ENCODE measurements at places on chromosomes 16 and 17.
A peak's percentile ranks its signal among the peaks of the same experiment; 100 is the strongest.

GRCh38 chr17:61064087-61064951 lies 335.3 kb upstream of the TBX2 start:
- no peak for DNase-seq

DNA sequence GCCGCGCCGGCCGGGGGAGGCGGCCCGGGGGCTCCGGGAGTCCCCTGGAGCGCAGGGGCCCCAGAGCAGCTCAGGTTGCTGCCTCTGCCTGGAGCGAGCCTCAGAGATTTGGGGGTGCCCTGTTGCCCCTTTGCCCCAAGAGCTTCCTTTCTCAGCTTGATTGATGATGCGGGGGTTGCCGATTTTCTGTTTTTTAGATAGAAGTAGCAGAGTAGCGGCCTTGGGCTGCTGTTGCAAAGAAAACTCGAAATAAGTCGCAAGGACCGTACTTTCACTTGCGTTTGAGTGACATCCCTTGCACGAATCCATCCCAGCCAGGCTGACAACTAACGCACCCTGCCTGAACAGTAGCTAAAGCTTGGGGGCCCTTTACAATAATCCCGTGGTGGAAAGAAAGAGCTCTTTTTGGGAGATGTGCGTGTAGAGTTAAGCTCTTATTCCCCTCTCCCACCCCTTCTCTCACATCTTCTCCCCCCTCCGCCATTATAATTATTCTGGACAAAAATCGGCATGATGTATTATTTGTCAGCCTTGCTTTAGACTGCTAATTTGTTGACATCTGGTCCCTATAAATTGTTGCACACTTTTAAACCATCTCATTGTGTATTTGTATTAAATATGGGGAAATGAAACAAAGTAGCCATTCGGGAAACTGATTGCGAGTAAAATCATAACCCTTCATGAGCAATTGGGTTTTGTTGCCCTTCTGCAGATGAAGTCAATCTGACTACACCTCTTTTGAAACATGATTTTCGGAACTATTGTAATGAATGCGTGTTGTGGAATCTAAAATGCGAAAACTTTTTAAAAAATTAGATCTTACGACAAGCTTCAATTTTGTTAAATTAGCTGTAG lies 873 bp downstream of the USP10 start:
- DNase-seq: peak; percentile 48

DNA sequence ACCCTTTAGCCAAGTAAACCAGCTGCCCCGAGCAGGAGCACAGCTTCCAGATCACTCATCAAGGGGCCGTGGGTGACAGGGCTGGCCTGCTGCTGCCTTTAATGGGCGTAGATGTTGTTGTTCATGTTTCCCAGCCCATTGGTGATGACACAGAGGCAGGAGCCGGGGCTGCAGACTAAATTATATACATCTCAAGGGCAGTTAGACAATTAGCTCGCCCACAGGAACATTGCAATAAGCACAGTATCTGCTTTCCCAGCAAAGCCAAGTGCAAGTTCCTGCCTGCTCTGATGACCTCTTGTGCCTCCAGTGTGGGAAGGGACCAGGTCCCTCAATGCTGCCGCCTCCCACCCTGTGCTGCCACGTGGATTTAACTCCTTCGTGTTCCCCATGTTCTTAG lies 485.8 kb downstream of the MAF start:
- no peak for DNase-seq

GRCh38 chr17:66228887-66229782 lies at the start of gene APOH:
Gene APOH (minus strand): TSS chr17:66229415. CDS start chr17:66229379, 36 bp downstream.
- DNase-seq: no peak

DNA sequence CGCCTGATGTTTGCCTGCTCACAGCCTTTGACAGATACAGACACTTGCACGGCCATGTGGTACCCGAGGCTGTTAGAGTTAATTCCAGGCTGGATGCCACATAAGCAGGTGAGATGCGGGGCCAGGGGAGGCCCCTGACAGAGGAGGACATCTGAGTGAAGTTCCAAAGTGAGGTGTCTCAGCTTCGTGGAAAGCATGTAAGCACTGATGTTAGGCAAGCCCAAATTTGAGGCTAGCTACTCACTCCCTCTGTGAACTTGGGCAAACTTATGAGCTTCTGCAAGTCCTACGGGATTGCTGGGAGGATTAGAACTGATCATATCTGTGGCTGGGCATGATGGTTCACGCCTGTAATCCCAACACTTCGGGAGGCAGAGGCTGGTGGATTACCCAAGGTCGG lies 39.3 kb upstream of the MARCHF10 start:
- no peak for DNase-seq

DNA sequence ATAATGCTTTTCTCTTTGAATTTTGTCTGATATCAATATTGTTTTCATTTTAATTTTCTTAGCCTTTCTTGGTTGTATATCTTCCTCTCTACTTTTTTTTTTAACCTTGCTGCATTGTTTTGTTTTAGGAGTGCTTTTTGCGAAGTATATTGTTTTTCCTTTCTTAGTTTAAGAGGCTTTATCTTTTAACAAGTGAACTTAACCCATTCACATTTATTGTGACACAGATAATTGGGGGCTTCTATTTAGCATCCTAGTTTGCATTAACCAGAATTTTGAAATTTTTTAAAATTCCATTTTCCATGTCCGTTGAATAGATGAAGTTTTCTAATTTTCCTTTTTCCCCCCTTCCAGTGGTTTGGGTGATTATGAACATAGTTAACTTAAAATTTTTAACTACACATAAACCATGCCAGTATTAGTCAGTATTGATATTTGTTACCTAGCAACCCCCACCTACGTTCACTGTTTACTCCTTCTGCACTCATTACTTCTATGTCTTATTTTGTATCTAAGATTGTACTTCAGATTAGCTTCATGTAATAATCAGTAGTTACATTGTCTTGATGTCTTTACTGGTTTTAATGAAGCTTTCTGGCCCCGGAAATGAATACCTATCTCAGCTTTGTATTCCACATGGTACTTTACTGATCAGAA lies 44.4 kb downstream of the TNRC6A start:
- no peak for DNase-seq

- DNase-seq: peak; percentile 91
Measured at GRCh38 chr17:47719411-47720152, 13.5 kb upstream of the TBX21 start.

DNA sequence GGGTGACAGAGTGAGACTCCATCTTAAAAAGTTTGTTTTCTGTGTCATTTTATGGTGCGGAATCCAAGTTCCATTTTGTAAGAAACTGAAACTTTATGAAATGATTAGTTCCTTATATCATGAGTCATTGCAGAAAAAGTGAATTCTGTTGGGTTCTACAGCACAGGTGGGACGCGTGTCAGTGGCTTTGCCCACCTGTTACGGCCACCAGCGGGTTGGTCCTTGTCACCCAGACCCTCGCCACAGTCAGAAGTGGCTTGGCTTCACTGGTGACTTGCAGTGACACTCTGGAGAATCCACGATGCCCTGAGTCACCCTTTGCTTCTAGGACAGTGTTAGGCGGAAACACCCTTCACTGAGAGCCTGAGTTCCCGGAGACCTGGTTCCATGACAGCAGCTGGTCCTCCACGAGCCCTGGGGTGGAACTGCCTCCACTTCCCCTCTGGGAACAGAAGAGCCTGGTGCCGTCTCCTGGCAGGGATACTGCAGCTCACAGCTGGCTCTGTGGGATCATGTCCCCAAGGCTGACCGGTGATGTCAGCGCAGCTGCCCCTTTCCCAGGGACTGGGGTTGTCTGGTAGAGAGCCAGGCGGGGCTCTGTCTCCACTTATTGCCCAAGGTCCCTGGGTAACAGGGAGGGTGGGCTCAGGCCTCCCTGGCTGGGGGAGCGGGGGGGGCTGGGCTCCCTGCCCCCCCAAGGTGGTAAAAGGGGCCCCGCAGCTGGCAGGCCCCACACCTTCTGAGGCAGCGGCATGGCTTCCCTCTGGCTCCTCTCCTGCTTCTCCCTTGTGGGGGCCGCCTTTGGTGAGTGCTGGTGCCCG lies at the start of gene CTRB1:
CTRB1 (plus strand) TSS at position 733 of the 821 bp plus-strand sequence; CDS start at position 753, 20 bp downstream.
- peak; percentile 31 for DNase-seq

DNA sequence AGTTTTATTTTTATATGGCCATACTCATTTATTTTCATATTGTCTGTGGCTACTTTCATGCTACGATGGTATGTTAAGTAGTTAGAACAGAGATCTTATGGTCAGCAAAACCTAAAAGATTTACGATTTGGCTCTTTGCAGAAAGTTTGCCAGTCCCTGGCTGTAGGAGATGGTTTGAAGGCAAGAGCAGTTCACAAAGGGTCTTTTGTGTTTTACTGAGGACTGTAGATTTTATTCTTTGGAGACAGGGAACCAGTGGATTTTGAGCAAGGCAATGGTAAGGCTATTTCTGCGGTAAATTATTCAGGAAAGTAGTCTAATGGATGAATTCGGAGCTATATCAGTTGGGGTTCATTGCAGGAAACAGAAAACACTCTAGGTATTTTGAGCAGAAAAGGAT lies 90.7 kb downstream of the WWP2 start:
- no peak for DNase-seq

DNA sequence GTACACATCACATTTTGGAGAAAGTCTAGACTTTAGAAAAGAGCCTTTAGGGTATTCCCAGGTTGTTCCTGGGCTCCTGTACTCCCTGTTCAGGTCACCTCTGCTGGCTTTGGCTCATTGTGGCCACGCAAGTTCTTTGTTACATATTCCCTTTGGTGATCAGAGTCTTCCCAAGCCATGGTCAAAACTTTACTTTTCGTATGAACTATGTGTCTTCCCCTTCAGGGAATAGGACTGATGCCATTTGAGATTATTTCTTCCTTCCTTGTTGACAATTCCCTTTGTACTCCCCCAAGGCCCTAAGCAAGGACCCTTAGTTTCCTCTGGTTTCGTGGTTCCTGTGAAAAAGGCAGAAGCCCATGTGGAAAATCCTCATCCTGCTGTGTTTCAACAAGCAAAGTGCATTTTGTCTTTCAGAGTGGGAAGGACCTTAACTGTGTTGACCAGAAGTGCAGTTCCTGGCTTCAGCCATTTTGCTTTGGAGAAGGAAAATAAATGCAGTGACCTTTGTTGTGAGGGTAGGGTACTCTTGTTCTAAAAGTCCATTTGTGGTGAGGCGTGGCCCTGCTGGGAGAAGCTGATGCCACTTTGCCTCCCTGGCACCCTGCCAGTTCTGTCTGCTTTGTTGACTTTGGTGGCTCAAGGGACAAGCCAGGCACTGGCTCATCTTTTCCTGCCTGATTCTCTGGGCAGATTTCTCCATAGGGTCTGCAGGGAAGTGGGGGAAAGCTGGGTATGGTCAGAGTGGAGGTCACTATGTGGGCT lies 55.1 kb downstream of the ZNRF1 start:
- DNase-seq: no peak

- DNase-seq: no peak
Measured at GRCh38 chr16:22665803-22666202, 148.2 kb upstream of the HS3ST2 start.

- peak; percentile 81 for DNase-seq
Measured at GRCh38 chr16:57899771-57900661, 70.9 kb downstream of the CNGB1 start.

GRCh38 chr17:21194226-21194625 lies 19.7 kb downstream of the TMEM11 start:
- DNase-seq: no peak

DNA sequence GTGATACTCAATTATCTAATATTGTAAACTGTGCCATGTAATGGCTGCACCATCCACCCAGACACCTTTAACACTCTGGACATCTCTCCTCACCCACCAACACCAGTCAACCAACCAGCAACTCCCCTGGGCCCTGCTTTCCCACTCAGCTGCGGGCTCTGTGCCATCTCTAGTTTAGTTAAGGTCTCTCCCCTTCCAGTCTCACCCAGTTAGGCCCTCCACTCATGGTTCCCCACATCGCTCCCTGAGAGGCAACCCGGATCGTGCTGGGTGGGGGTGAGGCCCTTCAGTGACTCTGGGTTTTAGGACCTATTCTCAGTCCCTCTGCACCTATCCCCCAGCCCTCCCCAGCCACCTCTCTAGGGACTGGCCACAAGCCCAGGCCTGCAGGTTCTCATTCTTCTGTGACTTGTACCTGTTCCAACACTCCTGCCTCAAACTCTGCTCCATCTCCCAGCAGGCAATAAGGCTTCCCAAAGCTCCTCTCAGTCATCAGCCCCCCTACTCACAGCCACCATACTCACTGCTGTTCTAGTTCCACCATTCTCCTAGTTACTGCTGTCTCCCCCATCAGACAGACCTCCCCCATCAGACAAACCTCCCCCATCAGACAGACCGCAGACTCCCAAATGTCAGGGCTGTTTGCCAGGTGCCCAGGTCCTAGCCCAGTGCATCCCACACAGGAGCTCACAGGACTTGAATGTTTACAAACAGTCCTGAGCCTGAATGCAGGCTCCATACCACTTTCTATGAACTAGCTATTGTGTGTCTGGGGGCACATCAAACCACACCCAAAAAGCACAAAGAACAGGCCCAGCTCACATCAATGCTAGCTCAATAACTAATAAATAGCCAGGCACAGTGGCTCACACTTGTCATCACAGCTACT lies 2.6 kb downstream of the TK2 start:
- DNase-seq: no peak

GRCh38 chr17:60461584-60461983 lies 39.3 kb downstream of the CHCT1 start:
- DNase-seq: no peak

GRCh38 chr16:67885545-67885944 lies 860 bp downstream of the NRN1L start:
- no peak for DNase-seq

- peak; percentile 92 for DNase-seq
Measured at GRCh38 chr17:49191917-49192741, 18.2 kb downstream of the GNGT2 start.

All from stimulated activated CD4-positive, alpha-beta T cell treated with anti-CD3 and anti-CD28 coated beads, Interleukin-15, amount 100 ng/mL, for 24 hours (primary cell).